ENCODE measurements at places on chromosomes 1 and 21.

DNA sequence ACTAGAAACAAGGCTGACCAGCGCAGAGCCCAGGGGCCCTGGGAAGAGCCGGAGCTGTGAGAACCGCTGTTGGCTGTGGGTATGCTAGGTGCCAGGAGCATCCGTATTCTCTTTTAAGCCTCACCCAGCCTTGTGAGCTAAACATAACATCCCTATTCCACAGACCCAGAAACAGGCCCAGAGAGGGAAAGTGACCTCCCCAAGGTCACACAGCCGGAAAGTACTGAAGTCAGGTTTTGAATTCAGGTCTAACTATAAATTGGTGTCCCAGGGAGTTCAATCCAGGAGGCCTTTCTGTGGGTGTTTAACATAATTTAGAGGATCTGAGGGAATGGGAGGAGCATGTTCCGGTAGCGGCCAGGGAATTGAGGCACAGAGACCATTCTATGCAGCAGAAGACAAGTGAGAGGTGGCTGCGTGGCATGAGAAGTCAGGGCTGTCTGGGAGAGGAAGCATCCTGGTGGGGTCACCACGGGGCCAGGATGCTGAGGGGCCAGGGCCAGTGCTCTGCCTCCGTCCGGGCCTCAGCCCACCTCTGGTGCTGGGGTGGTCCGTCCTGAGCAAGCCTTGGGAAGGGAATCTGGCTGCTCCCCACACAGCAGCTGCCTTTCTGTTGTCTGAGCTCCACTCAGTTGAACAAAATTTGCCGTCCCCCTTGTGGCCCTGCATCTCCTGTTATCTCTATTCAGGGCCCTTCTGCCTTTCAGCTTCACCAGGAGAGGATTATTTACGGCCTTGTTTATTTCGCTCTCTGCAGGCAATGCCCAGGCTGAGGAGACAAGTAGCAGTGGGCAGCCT lies 338.8 kb upstream of the VAMP3 start:
- DNase-seq: no peak

DNA sequence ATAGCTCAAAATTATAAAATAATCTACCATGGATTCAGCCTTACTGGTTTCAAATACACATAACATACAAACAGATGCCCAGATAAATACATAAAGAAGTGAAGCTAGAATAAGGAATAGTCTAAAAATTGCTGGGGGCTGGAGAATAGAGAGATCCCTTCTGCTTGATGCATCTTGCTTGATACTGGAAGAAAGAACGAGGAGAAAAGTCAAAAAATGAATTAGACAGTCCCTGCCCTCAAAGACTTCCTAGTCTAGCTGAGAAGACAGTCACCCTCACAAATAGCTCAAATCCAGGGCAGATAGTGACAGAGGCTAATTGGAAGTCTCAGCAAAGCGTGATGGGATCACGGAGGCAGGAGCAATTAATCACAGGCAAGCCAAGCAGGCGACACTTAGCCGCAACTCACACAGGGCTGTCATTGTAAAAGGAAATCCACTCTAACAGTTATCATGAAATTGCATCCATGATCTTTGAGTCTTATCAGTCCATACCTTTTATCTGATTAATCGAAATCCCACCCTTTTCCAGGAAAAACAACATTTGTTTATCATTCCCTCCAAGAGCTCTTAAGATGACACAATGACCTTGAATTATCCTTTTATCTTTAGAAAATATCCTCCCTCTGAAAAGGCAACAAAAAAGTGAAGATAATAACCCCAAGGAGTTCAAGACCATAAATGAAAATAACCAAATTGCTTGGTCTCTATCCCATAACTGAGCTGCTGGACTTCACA lies 59.7 kb upstream of the TIAM1 start:
- no peak for DNase-seq

GRCh38 chr1:245678860-245679411 lies 524.2 kb downstream of the KIF26B start:
- DNase-seq: no peak

DNA sequence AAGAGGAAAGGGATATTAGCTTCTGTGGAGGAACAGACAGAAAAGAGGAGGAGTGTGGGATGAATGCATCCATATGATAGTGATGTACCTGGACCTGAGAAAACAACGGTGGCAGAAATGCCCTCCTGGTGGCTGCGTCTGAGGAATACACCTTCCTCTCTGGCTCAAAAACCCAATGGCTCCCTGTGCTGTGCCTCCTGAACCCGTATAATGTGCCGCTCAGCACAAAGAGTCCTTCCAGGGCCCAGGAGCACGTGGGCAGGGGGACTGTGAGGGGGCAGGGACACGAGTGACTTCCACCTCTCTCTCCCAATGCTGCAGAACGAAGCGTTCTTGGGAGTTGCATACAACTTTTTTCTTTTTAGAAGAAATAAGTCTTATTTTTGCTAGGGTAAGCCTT lies 31.2 kb downstream of the IRF2BP2 start:
- no peak for DNase-seq

DNA sequence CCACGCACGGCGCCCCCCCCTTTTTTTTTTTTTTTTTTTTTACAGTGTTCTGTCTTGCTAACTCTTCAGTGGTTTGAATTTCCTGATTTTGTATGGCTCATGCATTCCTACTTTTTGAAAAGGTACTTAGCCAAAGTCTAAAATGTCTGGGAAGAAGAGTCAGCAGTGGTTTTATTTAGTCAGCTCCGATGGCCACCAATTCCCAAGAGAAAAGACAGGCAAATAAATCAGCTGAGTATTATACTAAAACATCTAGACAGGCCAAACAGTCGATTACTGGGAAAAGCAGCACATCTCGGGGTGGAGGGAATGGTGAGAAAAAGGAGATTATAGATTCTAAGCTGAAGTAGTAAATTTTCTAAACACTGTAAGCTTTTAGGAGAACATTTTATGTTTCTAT lies 192.5 kb upstream of the ZRANB2 start:
- DNase-seq: no peak

DNA sequence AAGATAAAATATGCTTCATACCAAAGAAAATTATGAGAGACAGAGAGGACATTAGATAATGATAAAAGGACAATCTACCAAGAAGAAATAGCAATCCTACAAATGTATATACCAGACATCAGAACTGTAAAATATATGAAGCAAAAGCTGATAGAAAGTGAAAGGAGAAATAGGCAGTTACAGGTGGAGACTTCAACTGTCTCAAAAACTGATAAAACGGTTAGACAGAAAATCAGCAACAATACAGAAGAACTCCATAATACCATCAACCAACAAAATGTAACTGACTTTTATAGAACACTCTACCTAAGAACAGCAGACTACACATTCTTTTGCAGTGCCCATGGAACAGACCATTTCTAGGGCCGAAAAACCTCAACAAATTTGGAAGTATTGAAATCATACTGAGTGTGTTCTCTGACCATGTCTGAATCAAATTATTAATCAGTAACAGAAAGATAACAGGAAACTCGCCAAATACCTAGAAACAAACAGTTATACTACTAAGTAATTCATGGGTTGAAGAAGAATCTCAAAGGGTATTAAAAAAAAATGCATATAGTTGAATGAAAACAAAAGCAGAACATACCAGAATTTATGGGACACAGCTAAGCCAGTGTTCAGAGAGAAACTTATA lies 132.1 kb downstream of the RPS6KC1 start:
- no peak for DNase-seq

DNA sequence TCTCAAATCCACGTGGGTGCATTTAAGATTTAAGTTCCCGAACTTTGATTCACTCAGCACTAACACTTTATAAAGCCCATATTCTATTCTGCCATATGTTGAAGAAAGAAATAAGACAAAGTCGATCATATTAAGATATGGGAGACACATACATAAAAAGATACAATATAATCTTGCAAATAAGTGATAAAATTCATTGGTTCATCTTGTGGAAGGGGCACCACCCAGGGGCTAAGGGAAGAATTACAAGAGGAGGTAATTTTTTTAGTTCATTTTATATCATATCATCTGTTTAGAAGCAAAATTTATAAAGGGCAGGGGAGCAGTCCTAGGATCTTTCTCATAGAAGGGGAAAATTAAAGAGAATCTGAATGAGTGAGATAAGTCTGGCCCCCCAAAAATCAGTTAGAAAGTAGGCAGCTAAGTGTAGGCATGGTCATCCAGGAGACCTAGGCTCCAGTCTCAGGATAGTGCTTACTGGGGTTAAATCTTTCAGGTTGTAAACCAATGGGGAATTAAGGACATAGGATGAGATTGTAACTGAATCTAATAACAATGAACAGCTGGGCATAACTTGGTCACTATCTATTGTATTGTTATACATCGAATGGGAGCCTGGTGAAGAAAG lies 124.2 kb upstream of the L1TD1 start:
- DNase-seq: no peak

GRCh38 chr1:104780470-104781078 lies 1030.9 kb downstream of the AMY1C start:
- no peak for DNase-seq

DNA sequence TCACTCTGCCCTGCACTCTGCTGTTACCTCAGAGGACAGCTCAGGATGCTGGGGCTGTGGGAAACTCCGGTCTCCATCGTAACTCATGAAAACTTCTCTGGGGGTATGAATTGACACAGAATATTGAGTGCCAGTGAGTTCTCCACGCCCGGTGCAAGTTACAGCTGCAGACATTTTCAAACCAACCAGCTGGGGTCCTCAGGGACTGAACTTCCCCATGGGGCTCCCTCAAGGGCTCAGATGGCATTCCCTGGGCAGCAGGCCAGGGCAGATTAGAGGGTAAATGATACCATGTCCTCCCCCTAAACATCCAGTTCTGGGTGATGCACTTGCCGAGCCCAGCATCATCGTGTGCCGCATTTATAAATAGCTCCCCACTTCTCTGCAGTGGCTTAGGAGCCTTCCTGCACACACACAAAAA lies 27.8 kb upstream of the CCSAP start:
- no peak for DNase-seq

DNA sequence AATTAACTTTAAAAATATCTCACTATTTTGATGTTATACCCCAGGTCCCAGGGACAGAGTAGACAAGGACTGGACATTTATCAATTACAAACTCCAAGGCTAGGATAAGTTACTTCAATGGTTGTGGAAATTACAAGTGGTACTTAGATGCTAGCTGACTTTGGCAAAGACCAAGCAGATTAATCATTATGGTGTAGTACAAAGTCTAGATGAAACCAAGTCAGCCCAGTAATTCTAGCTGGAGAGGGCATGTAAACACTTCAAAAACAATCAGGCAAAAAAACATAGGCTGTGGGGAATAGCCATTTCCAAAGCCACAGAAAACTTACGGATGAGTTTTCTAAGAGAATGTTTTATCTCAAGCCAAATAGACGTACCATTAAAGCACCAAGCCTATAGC lies 124.5 kb downstream of the TSEN15 start:
- no peak for DNase-seq

DNA sequence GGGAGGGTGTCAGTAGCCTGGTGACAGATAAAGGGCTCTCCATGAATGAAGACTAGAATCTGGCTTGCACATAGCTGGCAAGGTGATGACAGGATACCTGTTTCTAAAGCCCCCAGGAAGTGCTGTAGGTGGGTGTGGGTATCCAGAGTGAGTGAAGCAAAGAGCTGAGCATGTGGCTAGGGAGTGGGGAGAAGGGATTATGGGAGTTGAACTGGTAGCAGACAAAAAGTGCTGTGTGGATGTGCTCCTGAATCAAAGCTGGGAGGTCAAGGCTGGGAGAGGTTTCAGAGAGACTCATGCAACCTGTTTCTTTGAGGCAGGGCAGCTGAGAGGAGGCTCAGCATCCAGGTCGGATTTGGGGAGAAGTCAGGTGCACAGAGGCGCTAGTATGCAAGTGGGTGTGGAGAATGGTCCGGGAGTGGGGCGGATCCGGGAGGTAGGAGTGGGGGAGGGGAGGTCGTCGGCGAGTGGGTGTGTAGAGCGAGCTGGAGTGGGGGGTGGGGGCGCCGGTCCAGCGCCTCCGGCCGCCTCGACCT lies 600 bp downstream of the ASTN1 start:
- DNase-seq: no peak

DNA sequence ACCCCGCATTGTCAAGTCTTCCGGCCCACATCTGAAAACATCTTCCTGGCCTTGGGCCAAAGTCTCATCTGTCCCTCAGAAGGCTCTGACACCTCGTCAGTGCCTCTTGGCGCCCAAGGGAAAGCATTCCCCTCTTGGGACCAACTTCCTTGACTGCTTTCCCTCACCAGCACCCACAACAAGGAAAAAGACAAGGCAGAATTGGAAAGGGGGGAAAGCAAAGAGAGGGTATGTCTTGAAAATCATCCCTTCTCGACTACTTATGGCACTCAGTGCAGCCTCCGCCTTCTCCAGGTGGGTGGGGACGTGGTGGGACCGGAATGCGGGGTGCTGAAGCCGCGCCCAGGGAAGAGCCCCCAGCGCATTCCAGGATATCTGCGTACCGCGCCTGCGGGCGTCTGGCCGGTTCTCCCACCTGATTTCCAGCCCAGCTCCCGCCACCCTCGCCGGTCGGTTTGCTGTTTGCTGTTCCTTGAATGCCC lies 554 bp upstream of the SLC39A1 start:
- no peak for DNase-seq

GRCh38 chr21:16194095-16194787 lies 464.5 kb downstream of the USP25 start:
- DNase-seq: no peak

GRCh38 chr21:38134084-38134873 lies 122.5 kb upstream of the KCNJ15 start:
- no peak for DNase-seq

GRCh38 chr1:235881930-235882700 lies 15.4 kb upstream of the LYST start:
- no peak for DNase-seq

DNA sequence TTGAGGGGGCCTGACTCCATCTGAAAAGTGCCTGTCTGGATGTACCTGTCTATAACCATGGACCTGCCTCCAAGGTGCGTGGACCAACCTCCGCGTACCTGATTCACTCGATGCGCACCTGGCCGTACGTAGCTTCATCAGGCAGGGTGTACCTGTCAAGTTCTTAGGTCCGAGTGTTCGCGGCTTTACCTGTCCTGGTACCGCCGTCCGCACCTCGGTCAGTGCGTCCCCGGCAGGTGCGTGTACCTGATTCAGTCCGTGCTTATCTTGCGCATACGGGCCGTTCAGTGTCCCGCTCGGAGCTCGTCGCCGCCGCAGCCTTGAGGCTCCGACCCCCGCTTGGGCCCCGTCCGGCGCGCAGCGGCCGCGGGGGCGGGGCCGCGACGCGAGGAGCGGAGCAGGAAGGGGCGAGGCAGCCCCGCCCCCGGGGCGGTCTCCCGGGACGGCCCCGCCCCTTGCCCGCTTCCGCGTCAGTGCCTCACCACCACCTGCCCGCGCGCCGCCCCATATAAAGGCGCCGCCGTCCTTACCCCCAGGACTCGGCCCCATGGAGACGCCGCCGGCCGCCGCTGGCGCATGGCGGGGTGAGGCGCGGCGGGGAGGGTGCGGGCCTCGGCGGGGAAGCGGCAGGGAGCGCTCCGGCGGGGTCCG lies at the start of gene ZC3H12A:
TSS of gene ZC3H12A (plus strand) at position 535 of the 651 bp plus-strand sequence. CDS start 917 bp downstream, outside the sequence.
- DNase-seq: peak; percentile 89

DNA sequence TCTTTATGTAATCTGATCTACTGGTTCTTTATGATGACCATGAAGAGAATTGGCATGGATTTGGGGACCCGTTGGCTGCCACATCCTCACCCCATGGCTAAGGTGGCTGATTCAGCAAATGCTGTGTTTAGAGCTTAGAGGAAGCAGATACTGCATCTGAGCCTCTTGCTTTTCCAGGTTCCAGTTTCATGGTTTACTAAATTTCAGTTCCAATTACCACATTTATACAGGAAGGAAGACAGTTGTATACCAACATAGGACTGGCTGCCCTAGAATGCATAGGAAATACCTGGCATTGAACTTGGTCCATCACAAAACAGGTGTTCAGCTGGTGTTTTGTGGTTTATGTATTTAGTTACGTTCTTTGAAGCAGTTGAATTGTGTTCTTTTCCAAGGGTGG lies 107.1 kb downstream of the ST3GAL3 start:
- no peak for DNase-seq

Data from T follicular helper cell (primary cell).